ENCODE measurements at places on chromosomes 2 and 18. TPM values are rescaled to one million over a fixed set of nuclear protein-coding genes. Genes with fewer than 3 reads are reported as not detected.

DNA sequence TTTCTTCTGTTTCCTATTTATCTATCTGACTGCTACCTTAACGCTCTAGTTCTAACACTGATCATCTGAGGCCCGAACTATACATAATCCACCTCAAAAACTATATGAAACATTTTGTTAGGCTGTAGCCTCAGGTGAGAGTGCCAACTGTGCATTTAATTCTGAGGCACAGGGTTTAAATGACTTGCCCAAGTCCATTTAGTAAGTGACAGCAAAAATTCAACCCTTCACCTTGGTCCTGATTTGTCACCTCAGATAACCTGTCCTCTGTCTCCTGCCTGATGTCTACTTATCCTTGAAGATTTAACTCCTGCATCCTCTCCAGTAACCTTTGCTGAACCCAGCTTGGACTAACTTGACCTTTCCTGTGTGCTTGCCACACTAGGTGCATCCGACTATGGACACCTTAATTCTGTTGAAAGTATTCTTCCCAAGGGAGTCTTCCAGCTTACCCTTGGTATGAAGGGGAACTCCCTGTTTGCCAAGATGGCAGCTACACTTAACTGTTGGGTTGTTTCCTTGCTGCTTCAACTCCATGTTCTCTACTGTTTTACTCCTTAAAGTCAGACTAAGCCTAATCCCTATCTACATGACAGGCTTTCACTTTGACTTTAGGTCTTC lies 23.5 kb downstream of the CD302 start:
- no peak for DNase-seq

DNA sequence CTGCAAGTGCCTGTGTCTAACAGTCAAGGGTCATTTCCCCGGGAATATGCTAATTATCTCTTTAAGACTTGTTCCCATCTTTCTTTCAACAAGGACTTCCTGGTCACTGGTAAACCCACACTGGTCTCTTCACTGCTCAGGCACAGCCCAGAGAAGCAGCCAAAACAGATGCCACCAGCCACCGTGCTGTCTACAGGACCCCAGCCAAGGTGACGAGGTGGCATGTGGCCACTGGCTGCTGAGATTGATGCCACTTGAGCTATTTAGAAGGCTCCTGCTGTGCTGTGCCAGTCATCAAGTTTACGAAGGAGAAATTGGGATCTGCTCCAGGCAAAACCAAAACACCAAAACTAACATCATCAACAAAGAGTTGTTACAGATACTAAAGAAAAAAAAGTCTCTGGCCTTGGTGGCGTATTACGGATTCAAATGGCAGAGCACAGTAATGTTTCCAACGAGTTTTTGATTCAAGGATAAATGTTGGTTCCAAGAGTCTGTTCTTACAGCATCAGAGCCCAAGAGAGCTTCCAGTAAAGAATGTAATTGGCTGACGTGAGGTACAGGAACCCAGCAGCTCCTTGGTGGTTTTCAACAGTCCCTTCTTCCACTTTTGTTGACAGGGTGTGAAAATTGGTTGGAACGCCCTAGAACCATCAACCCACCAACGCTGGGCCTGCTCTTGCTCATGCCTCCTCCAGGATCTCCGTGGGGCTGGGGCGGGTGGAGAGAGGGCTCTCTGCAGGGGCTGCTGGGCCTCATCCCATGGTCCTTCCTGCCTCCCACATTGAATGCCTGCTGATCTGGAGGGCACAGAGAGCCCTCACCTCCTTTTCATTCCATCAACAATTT lies 63.7 kb upstream of the ZCCHC2 start:
- DNase-seq, result peak; percentile 43

GRCh38 chr2:43251171-43251731 lies 24.8 kb upstream of the ZFP36L2 start:
- no peak for DNase-seq

DNA sequence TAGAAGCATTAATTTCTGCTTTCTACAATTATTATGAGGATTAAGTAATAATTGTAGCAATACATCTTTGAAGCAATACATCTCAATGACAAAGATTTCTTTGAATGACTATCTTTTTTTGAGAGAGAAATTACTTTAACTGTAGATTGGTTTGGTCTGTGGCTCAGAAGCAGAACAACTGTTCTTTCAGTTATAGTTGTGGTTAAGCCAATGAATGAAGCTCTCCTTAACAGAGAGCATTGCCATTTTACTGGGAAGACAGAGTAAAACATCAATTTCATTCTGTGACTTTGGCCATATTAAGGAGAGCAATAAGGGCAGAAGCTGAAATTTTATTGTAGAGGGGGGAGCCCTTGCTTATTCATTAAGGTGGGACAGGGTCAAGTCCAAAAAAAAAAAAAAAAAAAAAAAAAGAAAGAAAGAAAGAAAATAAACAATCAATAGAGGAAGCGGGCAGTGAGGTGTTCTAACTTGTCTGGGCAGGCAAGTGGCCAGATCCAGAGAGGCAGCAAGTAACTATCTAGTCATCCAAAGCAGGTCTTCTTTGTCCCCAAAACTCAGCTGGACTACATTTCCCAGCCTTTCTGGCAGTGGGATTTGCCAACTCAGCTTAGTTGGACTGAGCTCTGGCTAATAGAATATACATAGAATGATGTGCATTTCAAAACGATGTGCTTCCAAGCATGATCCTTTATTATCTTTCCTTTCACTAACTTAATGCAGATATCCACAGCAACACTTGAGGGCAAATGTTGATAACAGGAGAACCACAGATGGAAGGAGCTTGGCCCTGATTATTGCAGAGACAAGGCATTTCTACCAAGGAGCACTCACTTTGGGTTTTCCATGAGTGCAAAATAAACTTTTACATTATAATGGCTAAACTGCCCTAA lies 462.7 kb upstream of the CDH20 start:
- no peak for DNase-seq

Gene PLCD4
- 0.52 TPM for total RNA-seq

GRCh38 chr18:38923126-38923525 lies 1357.5 kb upstream of the CELF4 start:
- DNase-seq, result no peak

Gene PPP1R1C
- not detected for total RNA-seq

Data from activated CD4-positive, alpha-beta T cell treated with anti-CD3 and anti-CD28 coated beads, Interleukin-2, amount 10 ng/mL, durations not matched to agents 24 days and 14 days (primary cell).